Activated CD8-positive, alpha-beta memory T cell treated with anti-CD3 and anti-CD28 coated beads for 1 hour (primary cell): ENCODE measurements at places on chromosomes 4 and X.

GRCh38 chr4:70747874-70748273 lies 26.1 kb downstream of the RUFY3 start:
- no peak for DNase-seq

DNA sequence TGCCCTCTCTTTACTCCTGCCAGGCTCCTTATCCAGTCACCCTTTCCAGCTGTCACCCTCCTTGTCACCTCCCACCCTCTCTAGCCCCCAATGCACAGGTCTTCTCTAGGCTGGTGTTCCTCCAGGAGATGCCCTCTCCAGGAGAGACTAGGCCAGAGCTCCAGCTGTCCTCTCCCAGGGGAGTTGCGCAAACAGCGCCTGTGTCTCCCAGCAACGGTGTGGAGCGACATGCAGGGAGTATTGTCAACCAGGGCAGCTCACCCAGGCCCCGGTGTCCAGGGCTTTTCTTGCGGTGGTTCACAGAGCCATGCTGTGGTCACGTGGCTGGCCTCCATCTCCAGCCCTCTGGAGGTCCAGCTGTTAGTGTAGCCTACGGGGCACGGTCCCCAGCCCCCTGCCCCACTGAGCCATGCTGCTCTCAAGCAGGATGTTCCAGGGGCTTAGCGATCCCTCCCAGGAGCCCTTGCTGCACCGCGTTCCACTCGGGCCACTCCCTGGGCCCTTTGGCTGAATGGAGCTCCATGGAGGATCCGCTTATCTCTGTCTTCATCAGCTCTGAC lies 34.8 kb downstream of the CCNQ start:
- no peak for DNase-seq

DNA sequence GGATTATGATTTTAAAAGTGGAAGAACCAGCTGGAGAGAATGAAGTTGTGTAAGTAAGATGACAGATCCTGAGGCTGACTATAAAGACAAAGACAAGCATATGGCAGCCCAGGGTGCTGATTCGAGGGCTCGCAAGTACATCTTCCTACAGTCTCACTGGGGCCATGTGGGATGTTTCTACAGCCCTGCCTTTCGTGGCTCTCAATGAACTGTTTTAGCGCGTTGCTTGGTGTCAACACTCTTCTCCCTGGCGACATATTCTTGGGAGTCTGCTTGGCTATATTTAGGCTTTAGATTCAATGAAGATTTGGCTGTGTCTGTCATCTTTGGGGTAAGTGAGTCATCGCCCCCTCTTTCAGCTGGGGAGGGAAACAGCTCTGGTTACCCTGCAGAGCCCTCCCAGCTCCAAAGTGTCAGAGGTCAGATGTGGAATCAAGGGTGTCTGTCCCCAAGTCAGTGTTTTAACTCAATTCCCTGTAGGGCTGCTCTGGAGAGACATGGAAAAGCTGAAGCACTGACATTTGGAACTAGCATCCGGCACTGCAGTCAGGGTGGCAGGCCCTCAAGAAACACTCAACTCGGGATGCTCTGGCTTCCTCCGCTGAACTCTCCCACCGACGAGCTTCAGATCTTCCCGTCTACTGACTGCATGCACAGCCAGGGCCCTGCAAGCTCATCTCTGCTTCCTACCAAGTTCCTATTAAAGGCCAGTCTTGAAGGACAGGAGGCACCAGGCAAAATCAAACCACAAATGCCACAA lies 65.7 kb downstream of the GATB start:
- no peak for DNase-seq

DNA sequence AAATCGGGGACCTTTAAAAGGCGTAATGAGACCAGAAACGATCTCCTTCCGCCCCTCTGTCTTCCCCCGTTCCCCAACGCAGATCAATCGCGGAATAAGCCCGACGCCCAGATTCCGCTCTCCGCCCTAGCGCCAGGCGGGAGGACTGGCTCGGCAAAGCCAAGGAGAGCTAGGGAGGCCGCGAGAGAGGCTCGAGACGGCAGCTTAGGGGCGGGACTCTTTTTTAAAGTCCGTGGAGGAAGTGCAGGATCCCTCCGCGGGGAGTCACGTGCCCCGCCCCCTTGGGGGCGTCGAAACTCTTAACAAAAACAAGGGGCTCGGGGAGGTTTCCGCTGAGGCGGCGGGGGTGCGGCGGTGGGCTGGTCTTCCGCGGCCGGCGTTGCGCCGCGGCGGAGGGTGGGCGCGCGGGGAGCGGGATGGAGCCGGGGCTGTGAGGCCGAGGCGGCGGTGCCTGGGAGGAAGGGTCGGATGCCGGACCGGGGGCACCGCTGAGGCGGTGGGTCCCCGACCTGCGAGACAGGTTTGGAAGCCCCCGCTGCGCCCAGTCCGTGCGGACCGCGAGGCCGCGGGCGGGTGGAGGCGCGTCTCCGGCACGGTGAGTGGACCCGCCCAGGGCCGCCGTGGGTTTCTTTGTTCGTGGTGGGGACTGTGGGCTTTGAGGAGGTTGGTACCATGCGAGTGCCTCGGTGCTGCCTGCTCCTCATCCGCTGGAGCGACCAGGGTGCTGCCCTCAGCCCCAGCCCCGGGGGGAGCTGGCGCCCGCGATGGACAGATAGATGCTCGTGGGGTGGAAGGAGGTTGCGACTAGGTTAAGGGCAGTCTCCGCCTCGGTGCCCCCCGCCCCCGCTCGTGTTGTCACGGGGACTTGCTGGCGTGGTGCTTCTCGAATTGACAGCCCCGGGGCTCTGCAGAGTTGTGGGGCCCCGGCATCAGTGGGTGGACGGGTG lies at the start of gene CCNG2:
Gene CCNG2 (plus strand): TSS at position 296 of the 947 bp plus-strand sequence. CDS start 1,326 bp downstream, outside the sequence.
- peak; percentile 73 for DNase-seq

- no peak for DNase-seq
Observed at GRCh38 chrX:1581132-1581531, 10.3 kb upstream of the AKAP17A start.

DNA sequence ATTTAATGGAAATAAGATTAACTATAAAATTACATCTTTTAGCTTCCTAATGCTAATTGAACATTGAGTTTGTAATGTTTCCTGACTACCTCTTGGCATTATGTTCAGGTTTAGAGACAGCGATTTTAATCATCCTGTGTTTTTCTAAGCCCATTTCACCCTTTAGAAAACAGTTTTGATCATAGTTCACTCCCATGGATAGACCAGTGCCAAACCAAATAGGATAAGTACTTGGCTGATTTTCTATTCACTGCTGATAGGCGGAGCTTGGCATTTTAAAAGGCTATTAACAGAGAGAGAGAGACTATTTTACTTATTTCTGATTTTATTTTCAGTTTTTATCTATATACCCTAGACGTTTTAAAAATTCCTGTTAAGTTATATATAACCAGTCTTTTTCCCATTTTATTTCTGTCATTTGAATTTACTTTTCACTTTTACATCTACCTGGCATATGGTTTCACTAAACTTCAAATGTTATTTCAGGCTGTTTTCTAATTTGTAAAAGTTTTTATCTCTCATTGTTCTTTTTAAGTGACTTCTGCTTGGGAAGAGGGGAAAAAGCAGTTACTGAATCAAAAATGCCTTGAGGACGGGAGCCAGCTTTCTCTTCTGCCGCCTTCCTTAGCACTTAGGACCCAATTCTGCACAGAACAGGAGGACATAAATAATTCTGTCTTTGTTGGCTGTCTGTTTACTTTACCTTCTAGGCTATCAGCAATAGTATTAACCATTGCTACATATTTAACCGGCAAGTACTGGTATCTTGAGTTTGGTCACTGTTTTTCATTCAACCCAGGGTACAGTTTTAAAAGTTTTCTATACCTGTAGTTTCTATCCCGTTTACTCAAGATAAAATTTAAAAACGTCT lies 46.4 kb downstream of the SGMS2 start:
- no peak for DNase-seq

- no peak for DNase-seq
Observed at GRCh38 chr4:145898926-145899531, 39.6 kb downstream of the ZNF827 start.
